ENCODE measurements at places on chromosomes 1 and 21.
A peak's percentile ranks its signal among the peaks of the same experiment; 100 is the strongest.

- peak; percentile 61 for DNase-seq
These were observed at the start of gene EFHD2 for GRCh38 chr1:15409388-15410222. Gene EFHD2 (plus strand): TSS chr1:15409888. CDS start chr1:15409972, 84 bp downstream.

GRCh38 chr1:158285756-158286241 is 3.9 kb upstream of the CD1C start:
- DNase-seq = no peak

GRCh38 chr1:224505454-224506093 is 71.0 kb upstream of the WDR26 start:
- DNase-seq = no peak

DNA sequence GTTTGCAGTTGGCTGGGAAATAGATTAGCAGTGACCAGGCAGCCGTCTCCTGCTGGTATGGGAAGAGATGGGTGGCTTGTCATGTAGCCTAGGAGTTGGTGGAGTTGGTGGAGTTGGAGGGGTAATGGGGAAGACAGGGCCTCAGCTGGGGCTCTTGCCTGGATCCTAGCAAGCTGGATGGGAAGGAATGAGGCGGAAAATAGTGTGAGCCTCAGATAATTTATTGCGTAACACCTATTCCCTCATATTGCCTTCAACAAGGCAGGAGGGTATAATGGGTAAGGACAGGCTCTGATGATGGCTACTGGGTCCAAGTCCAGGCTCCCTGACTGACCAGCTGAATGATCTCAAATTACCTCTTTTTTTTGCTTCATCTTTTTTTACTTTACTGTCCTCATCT is 12.6 kb downstream of the MAP7D1 start:
- no peak for DNase-seq

GRCh38 chr1:210792250-210793102 is 341.5 kb downstream of the KCNH1 start:
- no peak for DNase-seq

- DNase-seq = no peak
These were observed 10.6 kb upstream of the HLCS start for GRCh38 chr21:36976882-36977651.

DNA sequence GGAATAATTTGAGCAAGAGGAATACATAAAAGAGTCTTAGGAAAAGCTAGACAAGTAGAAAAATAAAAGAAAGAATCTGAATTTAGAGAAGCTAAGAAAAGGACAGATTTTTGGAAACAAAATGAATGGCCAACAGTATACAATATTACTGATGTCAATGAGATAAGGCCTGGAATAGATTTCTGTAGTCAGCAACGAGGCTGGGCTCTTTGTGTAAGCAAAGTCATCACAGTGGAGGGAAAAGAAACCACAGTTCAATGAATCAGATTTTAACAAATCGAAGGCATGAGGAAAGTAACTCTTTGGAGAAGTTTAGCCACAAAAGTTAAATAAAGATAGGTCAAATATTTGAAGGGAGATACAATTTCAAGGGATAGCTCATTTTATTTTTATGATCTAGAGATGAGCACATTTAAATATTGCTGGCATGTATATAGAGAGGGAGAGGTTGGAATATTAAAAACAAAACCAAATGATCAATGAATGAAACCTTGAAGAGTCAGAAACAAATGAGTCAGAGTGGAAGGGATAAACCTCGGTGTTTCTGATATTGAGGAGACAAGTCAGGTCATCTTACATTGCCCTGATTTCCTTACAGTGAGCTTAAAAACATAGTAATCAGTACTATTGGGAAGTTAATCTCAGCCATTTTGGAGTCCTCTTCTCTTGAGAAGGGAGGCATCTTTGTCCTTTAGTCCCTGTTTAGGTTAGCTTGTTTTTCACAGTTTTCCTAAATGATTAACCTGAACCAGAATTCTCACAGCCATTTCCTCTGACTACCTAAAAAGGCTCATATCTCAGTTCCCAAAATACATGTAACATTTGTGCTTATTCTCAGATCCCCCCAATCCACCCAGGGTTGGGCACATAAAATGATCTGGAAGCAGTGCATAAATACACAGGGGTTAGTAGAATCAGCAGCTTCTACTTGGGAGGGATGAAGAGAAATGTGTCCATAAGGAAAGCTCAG is 620.0 kb upstream of the B3GALT2 start:
- no peak for DNase-seq

DNA sequence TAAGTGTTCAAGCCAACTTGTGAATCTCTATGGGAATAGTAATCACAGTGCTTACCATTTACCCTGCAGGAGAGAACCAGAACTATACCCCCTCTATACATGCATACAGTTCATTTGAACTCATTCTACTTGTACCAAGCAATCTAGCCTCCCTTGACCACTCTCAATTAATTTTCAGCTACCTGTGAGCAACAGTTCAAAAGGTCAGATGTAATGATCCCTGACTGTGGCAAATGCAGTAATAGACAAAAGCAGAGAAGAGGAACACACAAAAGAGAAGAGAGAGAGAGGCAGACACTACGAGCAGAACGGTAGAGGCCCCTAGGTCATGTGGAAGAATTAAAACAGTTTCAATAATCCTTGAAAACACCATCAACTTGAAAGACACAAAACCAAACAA is 52.8 kb downstream of the FMO4 start:
- no peak for DNase-seq

DNA sequence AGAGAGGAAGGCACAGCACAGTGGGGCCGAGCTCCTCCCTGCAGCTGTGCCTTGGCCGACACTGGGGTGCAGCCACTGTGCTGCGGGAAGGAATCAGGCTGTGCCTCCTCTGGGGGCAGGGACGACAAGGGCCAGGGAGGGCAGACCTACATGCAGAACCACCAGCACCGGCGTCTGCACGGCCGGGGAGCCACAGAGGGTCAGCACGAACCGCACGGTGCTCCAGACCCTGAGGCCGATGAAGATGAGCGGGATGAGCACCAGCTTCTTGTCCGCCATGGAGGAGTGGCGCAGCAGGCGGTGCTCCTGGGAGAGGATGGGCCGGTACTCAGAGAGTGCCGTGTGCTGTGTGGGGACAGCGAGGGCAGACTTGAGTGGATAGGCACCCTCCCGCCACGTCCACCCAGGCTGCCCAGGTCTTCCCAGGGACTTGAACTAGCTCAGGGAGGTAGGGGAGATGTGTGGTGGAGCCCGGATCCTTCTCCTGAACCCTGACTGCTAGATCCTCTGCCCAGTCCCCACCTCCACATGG is 23.5 kb downstream of the GPR157 start:
- no peak for DNase-seq

- DNase-seq = no peak
These were observed 604.6 kb downstream of the LRRIQ3 start for GRCh38 chr1:73593364-73593763.

GRCh38 chr1:178093951-178094738 is at the start of gene RASAL2:
Gene RASAL2 (plus strand): TSS chr1:178094104. CDS start chr1:178094493, 389 bp downstream.
- DNase-seq = no peak

DNA sequence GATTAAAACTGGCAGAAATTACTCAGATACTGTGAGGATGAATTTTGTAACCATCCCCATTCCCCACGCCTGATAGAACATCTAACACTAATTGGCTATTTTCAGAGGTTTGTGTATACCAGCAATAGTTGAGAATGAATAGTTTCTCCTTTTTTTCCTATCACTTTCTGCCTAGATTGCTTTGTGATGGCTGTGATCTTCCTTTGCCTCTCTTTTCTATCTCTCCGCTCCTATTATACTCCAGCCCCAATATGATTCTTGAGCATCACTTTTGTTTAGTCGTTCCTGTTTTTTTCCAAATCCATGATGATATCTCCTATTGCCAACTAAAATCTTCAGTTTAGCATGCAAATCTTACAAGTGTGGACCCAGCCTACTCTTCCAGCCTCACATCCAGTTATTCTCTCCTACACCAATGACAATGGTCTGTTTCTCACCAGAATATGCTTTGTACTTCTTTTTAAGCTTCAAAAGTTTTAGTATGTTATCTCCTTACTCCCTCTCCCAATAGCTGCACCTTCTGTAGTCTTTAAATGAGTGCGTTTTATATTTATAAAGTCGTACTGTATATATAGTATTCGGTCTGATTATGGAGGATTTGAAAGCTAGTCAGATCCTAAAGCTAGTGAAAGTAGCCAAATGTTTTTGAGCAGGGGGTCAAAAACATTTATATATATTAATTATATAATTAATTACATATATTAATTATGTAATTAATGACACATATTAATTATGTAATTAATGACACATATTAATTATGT is 25.2 kb downstream of the MAGI3 start:
- no peak for DNase-seq

DNA sequence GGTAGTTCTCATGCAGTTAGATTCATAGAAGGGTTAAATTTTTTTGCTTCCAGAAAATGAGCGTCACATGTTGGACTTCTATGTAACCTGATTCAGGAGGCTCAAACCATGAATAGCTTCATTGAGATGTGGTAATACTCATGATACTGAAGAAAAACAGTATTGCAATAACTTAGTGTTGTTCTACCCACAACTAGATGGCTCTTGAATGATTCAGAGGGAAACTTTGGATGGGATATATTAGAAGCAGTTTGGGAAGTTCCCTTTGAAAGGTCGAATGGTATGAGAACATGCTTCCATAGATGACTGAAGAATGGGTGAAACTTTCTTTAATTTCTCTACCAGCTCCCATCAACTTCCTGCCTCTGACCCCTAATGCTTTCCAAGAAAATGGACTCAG is 211.7 kb upstream of the PTGFR start:
- DNase-seq = no peak

GRCh38 chr21:32803651-32804050 is 32.1 kb upstream of the PAXBP1 start:
- DNase-seq = no peak

DNA sequence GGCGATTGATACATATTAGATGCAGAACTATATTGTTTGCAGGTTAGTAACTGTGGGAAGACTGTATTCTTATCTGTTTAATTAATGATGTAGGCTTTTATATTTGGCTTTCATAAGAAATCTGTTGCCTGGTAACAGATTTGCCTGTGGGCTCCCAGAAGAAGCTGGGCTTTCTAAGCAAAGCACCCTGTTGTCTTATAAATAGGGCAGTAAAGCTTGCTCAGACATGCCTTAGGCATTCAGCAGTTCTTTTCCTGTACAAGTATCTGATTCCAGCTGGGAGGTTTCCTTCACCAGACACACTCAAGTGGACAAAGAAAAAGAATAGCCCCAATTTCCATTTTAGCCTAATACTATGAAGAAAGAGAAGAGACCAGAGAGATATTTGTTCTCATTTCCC is 524.0 kb downstream of the LRRIQ3 start:
- no peak for DNase-seq

DNA sequence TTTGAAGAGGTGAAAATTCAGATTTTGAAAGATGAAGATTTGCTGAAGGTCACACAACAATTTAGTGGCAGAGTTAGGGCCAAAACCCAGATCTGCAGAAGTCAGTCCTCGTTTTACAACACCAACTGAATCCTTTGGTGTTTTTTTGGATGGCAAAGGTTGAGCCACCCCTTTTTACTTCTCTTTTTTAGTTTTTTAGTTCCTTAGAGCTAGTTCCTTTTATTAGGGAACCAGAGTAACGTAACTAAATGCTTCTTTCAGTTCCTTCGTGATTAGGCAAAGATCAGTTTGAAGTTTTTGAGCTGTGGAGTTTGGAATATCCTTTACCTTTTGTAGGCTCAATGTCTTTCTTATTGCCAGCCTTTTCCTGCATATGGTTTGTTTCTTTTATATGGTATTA is 67.9 kb upstream of the ARID1A start:
- DNase-seq = no peak

DNA sequence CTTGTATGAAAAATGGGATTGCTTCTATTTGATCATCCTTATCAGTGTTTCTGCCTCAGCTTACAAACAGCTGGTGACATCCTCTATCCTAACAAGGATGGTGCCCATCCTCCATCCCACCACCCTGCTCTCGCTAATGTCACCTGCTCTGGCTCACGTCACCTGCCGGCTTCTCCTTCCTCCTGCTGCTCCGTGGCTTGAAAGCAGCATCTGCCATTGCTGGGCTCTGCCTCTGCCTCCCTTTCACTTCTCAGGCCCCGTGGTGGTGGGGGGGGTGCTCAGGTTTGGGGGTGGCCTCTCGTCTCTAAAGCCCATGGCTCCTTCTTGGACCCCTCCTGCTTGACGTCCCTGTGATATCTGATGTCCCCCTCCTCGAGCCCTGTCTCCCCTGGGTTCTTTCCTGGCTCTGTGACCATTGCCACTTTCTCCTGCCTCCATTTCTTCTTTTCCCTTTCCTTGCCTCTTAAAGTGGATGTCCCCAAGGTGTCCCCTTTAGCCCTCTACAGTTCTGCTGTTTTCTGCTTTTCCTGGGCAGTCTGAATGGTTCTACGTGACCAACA is 135.5 kb upstream of the ERRFI1 start:
- DNase-seq = no peak

GRCh38 chr1:21875621-21876063 is 61.5 kb downstream of the HSPG2 start:
- DNase-seq = no peak

- no peak for DNase-seq
These were observed 51.3 kb downstream of the UBE4B start for GRCh38 chr1:10084045-10084444.

- DNase-seq = no peak
These were observed at the start of gene RNF186 for GRCh38 chr1:19814681-19815503. Gene RNF186 (minus strand): TSS chr1:19815283. CDS start chr1:19815101, 182 bp downstream.

- no peak for DNase-seq
These were observed 161.3 kb downstream of the CRB1 start for GRCh38 chr1:197429372-197429771.

DNA sequence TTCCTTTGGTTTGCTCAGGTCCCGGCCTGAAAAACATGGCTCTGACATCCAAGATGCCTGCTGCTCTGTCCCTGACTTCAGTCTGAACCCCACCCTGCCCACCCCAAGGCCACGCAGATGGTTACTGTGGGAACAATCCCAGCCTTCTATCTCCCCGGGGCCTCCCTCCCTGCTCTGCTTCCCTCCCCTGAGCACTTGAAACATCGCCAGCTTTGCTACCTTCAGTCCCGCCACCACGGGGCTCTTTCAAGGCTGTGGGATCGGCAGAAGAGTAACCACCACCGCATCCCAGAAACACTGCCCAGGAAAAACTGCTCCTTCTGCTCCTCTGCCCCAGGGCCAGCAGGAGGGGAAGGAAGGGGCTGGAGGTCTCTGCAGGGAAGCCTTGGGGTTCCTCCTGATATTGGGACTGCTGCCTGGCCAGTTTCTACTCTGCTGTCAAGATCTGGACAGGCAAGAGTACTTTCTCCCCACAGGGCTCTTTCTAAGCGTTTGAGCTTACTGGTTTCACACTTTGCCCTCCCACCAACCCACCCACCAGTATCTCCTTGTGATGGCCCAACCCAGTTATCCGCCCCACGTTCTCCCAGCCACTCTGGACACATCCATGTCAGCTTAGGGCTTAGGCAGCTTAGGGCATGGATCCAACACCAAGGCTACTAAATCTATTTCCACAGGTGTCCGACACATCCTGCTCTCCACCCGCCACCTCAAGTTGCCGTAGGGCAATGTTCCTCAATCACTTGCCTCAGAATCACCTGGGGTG is 8.4 kb downstream of the ETNK2 start:
- DNase-seq = no peak

Measured in stimulated activated CD8-positive, alpha-beta memory T cell treated with anti-CD3 and anti-CD28 coated beads, Interleukin-15, amount 100 ng/mL, for 1 hour (primary cell).